Calu3 (cell line): ENCODE measurements at places on chromosomes 4 and X. TPM values are rescaled to one million over a fixed set of nuclear protein-coding genes. Genes with fewer than 3 reads are reported as not detected.
A peak's percentile ranks its signal among the peaks of the same experiment; 100 is the strongest.

- H3K4me3 ChIP-seq: peak overlapping the region; percentile 53
- H3K4me1 ChIP-seq: no peaks in the 10 kb centered on the region
- no peaks in the 10 kb centered on the region for H3K27me3 ChIP-seq
These were observed 2.1 kb upstream of the IL2 start for GRCh38 chr4:122458625-122459024.

Gene PRPS2
- 95.9 and 102 TPM in 2 replicates for total RNA-seq

DNA sequence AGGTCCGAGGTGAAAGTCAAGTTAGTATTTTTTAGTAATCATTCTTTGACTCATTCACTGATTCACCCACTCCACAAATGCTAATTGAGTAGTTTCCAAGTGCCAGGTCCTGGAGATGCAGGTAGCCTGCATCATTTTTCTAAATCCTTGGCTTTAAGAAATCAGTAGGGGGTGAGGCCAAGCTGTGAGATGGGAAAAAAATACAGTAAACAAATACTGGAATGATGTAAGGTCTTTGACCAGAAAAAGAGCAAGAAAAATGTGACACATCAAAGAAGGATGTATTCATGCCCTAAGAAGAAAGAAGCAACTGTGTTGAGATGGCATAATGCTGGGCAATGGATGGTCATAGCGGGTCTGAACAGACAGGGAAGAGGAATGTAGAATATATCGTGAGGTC, 1386.6 kb downstream of the PCDH7 start:
- DNase-seq: no peak
- H3K27me3 ChIP-seq: no peaks in the 10 kb centered on the region
- H3K27ac ChIP-seq: no peak overlapping the region

DNA sequence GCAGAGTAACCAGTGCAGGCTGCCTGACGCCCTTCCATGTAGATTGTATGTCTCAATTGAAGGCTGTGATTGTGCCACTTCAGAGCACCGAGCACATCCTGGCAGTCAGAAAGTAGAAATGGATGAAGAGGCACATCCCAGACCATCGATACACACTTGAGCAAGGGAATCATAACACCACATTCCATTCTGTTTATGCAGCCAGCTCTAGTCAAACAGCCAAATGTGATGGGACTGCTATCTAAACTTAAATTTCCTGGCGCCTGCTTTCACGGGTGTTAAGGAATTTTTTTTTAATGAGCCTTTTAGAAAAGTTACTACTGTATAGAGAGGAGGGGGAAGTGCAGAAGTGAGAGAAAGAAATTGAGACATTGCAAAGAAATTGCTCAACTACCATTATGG, 84.4 kb downstream of the PPARGC1A start:
- DNase-seq: no peak
- H3K36me3 ChIP-seq: no peaks in the 10 kb centered on the region
- H3K27me3 ChIP-seq: no peaks in the 10 kb centered on the region
- no peaks in the 10 kb centered on the region for H3K4me1 ChIP-seq
- no peak overlapping the region for H3K27ac ChIP-seq

DNA sequence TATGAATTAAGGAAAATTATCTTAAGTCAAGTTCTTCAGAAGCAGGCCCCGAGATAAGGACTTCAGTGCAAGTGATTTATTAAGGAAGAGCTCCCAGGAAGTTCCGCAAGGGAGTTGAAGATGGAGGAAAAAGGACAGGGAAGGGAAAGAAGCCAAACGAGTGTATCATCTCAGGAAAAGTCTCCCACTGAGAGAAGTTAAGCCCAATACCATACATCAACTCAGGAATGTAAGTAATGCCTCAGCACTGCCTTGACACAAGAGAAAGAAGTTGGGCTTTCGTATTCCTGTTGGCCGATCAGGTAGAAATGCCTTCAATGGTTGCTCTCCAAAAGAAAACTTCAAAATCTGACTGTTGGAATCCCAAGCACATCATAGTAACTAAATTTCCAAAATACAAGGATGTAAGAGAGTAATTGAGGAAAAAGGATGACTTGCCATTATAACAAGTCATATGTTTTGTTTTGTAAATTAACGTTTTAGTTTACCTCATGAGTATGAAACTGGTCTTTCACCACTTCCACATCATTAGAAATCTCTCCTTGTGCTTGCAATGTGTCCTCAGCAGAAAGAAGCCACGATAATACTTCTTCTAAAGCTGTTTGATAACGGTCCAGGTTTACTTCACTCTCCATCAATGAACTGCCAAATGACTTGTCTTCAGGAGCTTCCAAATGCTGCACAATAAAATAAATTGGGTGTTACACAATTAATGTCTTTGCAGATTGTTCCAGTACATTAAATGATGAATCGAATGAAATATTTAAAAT, 566.7 kb downstream of the DMD start:
- no peak overlapping the region for H3K27ac ChIP-seq
- no peak overlapping the region for H3K4me3 ChIP-seq
- no peaks in the 10 kb centered on the region for H3K4me1 ChIP-seq
- H3K36me3 ChIP-seq: no peaks in the 10 kb centered on the region
